ENCODE measurements at places on chromosomes 2 and 18.
A peak's percentile ranks its signal among the peaks of the same experiment; 100 is the strongest.

- no peak for DNase-seq
These were observed 2.9 kb upstream of the EN1 start for GRCh38 chr2:118850168-118850900.

DNA sequence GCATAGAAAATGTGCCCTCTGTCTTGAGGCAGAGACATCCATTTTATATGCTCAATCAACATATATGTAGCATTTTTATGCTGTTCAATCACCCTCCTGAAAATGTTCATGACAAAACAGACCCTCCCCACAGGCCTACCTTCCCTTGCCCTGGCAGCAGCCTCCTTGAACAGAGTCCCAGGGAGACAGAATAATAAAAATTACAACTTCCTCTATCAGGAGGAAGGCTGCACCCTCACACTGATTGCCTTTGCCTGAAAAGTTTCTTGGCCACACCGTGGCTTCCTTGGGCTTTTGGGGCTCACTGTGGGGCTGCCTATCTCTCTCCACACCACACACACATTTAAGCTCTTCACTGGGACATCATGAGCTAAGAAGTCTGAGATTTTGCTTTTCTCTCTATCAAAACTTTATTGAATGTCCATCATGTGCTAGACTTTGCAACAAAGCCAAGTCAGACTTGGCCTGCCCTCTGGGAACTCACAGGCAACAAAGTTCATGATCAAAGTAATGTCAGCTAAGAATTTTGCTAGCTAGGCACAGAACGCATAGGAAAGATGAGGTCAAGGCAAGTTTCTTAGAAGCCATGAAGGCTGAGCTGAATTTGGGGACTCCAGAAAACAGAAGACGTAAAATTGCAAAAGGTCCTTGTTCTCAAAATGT is 101.6 kb downstream of the BCL2L11 start:
- DNase-seq: no peak

DNA sequence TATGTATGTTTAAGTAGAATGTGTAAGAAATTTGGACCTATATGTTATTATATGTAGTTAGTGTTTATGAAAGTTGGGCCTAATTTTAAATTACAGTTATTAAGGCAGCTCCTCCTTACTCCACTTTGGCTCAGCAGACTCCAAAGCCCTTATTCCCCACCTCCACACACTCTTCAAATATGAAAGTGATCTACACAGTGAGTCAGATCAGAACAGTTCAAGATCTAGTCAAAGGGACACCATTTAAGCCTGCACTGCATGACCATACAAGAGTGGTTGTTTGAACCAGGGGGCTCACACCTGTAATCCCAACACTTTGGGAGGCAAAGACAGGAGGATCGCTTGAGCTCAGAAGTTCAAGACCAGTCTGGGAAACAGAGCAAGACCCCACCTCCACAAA is 21.2 kb upstream of the PMAIP1 start:
- DNase-seq: no peak

DNA sequence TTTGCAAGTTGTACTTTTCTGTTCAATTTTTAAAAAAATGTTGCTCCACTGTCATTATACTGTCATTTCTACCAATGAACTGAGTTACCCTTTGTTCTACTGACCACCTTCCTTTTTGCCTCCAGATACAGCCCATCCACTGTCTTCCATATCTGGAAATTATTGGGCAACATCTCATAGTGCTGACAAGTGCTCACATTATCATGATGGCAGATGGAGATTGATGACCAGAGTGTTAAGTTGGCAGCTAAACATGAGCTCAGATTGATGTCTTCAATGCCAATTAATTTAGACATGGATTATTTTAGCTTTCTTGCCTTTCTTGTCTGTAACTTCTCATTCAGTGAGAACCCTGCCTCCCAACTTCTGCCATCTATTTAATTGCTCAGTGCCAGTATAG is 76.6 kb downstream of the KIAA1328 start:
- DNase-seq: peak; percentile 66

GRCh38 chr18:27138079-27138478 is 47.0 kb downstream of the CHST9 start:
- no peak for DNase-seq

- no peak for DNase-seq
These were observed 38.3 kb upstream of the ACAA2 start for GRCh38 chr18:49851624-49852023.

DNA sequence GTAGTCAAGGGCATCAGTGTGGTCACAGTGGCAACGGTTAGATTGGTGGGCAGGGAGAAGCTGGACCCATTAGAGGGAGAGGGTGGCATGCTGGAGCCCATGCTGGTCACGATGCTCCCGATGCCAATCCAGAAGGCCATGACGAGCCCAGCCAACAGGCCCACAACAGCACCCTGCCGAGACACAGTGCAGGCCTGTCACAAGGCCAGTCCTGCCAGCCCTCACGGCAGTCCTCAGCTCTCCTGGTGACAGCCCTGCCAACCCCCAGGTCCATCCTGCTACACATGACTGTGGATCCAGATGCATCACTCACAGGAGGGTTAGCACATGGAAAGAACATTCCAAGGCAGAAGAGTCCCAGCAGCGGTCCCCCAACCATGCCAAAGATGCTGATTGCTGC is 10.2 kb upstream of the ATRAID start:
- no peak for DNase-seq

DNA sequence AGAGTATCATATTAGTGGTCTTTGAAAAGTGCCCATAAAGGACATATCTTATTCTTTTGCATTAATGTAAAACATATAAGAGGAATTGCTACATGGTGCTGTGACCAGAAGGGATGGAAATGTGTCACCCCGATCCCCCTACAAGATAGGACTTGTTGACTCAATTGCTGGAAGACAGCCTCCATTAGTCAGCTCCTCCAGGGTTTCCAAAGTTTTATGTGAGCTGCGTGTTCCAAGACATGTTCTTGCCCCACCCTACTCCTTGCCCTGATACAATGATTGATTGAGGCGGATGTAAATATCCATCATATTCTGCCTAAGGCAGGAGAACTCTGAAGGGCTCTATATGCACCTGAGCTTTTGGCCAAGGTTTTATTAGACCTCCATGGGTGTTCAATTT is 541.0 kb upstream of the ZEB2 start:
- DNase-seq: no peak

DNA sequence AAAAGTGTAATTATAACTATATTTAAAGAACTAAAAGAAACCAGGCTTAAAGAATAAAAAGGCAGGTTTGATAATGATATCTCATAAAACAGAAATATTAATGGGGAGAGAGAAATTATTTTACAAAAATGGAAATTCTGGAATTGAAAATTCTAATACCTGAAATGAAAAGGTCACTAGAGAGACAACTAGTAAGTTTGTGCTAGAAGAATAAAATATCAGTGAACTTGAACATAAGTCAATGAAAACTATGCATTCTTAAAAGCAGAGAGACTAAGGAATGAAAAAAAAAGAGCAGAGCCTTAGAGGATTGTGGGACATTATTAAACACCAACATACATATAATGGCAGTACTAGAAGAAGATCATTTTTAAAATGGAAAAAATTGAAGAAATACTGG is 1475.0 kb upstream of the ZEB2 start:
- no peak for DNase-seq

DNA sequence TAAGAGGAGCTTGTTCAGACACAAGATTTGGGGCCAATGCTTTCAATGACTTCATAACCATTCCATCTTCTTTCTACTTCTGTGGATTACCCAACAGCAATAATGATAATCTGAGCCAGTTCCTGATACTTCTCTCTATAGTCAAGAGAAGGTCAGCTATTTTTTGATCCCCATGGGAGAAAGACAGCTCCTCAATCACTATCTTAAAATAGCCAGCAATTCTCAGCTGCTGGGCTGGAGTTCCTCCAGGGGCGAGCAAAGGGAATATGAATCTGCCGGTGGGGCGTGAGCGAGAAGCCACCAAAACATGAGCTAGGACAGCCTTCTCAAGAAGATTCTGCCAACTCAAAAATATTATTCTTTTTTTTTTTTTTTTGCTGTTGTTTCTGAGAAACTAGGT is at the start of gene TMEM182:
TMEM182 (plus strand) TSS at position 269 of the 400 bp plus-strand sequence. CDS start 187 bp downstream, outside the sequence.
- no peak for DNase-seq

DNA sequence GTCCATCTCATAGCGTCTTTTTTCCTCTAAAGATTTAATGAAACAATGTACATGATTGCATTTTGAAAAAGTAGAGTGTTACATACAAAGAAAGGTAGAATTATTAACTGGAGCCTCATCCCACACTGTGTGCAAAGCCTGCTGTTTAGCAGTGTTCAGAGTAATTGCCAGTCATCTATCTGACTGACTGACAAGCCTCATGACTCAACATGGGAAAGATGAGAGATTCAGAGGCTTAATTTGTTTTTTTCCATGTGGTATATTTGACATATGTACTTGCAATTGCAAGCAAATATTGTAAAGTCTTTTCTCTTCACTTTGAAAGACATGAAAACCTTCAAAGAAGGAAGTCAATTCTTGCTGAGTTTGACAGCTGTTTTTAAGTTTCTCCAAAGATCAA is 14.7 kb downstream of the PCARE start:
- DNase-seq: no peak

DNA sequence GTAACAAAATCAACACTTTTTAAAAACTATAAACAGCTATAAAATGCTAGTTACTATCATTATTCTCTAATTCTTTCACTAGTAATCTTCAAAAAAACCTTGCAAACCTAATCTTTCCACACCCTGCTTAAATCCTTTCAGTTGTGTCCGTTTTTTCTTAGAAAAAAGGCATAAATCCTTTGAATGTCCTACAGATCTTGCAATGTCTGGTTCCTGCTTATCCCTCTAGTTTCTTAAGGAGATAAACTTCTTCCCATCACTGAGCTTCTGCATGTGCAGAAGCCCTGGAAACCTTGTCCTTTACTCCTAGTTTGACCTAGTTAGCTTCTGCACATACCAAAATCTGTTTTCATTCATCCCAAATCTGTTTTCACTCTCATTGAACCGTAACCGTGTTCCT is 1.3 kb upstream of the PNO1 start:
- DNase-seq: no peak

GRCh38 chr2:234267534-234267933 is 217.0 kb downstream of the SPP2 start:
- no peak for DNase-seq

- peak; percentile 42 for DNase-seq
These were observed 129.9 kb downstream of the SPTBN1 start for GRCh38 chr2:54586062-54586461.

- no peak for DNase-seq
These were observed 11.5 kb downstream of the SMPD4 start for GRCh38 chr2:130169896-130170295.

GRCh38 chr2:189348369-189348768 is 92.9 kb upstream of the WDR75 start:
- no peak for DNase-seq

DNA sequence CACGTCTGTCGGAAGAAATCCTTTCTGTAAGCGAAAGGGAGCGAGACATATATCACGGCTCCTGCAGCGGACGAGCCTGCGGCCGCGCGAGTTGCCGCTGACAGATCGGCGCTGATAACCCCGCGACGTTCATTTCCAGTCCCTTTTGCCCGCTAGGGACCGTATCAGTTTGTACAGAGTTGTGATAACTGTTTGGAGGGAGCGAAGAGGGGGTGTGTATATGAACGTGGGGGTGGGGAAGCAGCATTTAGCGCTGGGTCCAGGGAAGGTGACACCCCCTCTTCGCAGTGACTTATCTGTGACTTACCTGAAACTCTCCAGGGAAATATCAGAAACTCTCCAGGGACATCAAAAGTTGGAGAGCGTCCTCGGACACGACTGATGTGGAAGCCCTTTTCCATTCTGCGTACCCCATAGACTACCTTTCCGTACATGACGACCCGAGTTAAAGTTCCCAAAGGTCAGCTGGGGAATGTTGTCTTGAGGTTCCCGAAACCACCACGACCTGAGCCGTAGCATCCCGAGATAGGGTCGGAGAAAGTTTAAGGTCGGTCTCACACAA is 948 bp upstream of the GATA6 start:
- no peak for DNase-seq

- DNase-seq: no peak
These were observed 221.0 kb upstream of the TFPI start for GRCh38 chr2:187775196-187775595.

DNA sequence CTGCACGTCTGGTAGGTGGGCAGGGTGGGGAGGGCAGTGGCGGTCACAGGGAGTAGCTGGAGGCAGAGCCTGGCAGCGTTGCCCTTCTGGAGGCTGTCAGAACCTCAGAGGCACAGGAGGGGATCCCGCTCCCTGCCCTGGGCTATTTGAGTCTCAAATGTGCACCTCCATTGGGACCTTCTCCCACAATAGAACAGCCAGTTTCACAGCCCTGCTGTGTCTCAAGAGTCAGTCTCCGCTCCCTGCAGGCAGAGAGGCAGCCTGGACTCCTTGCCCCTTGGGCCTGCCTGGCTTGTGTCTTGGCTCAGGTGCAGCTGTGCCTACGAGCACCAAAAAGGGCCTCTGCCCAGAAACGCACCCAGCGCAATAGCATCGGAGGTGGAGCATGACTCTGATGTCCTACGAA is 57.4 kb downstream of the FAM168B start:
- no peak for DNase-seq

DNA sequence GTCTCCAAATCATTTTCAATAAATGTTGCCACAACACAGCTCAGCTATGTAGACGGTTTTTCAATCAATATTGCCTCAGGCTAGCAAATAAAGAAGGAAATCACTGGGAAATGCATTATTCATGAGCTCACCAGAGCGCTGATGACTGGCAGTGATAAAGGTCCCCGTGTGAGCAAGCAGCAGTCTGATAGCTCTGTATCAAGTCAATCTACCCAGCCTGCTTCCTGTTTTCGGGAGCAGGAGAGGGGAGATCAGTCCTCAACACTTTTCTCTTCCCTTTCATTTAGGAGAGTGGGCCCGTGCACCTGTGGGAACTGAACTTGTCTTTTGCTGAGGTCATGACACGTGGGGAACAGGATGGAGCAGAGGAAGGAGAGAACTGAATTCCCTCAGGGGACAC is 253.9 kb upstream of the SIX2 start:
- DNase-seq: no peak

DNA sequence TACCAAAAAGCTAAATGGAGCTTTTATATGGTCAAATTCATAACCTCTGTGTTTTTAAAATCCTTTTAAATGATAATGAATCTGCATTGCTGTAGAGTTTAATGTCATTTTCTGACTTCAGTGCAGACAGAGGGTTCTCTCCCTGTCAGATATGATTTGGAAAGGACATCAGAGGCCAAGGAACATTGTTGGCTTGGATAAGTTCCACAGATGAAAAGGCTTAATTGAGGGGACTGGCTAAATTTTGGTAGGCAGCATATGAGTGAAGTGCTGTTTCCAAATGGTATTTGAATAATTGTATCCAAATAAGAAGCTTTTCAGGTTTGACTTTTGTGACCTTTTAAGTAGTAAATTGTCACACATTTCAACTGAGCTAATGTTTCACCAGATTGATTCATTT is 124.6 kb upstream of the KCNH7 start:
- no peak for DNase-seq

GRCh38 chr18:64090876-64091275 is 58.0 kb downstream of the LINC00305 start:
- DNase-seq: no peak

All from NCI-H446 (cell line).